ENCODE measurements at places on chromosomes 7 and 10. TPM values are rescaled to one million over a fixed set of nuclear protein-coding genes. Genes with fewer than 3 reads are reported as not detected.
A peak's percentile ranks its signal among the peaks of the same experiment; 100 is the strongest.

DNA sequence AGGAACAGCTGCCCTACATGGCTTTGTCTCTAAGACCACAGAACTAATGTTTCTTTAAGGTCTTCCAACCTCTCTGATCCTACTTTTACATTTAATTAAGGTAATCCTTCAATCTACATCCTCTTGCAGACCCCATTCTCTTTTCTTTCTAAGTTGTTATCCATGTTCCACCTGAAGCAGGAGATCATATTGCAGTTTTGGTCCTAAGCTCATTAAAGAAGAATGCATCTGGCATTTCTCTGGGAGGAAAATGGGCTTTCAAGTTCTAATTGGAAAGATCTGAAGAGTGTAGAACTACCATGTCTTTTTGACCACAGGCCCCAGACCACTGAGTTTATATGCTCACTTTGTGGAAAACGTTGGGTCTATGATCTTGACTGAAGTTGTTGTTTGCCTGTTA, 111.2 kb downstream of the SEM1 start:
- no peak for DNase-seq

DNA sequence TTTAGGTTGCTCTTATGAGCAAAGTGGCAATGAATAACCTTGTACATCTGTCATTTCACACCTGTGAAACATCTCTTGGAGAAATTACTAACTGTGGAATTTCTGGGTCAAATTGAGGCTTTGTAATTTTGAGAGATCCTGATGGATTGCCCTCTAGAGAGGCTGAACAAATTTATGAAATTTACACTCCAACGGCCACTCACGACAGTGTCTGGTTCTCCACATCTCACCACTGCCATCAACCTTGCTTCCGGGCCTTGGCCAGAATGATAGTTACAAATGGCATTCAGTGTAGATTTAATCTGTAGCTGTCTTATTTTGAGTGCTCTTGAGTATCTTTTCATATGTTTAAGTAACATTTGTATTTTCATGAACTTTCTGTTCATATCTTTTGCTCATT, 117.4 kb downstream of the TMEM178B start:
- DNase-seq: no peak

DNA sequence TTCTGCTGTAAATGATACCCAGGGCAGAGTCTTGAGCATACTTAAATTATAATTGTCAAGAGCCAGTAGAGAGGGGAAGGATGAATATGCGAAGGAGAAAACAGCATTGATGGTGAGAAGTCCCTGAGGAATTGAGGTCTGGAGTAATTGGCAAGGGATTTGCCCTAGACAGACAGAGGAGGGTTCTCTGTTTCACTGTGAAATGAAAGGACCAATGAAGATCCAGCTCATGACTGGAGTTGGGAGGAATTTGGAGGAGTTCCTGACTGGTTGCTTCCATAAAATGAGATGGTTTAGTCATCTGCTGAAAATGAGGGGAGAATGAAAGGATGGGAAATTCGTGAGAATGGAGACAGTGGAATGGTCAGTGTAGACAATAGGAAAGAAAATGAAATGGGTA, 6.8 kb downstream of the PRPF18 start:
- no peak for DNase-seq

GRCh38 chr7:25625306-25625992, 397.2 kb upstream of the NPVF start:
- no peak for DNase-seq

DNA sequence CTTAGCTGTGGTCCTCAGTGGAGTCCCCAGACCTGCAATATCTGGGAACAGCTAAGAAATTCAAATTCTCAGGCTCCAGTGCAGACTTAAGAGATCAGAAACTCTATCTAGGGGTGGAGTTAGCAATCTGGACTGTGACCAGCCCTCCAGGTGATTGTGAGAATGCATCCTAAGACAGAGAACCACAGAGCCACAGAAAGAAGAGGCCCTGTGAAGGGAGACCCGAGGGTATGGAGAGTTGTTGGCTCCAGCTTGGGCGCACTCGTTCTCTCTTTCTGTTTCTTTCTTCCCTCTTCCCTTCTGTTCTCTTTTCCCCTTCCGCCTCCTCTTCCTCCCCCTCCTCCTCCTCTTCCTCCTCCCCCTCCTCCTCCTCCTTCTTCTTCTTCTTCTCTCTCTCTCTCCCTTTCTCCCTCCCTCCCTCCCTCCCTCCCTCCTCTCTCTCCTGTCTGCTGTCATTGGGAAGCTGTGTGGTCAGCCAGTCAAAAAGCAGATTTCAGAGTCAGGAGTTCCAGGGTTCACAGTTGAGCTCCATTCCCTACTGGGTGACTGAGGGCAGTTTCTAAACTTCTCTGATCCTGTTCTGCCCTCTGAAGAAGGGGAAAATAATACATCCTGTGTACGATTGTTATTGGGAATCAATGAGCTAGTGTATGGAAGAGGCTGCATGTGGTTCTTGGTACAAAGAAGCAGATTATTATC, 62.1 kb upstream of the STEAP1B start:
- DNase-seq: no peak

- DNase-seq: no peak
Observed at GRCh38 chr10:71584461-71584860, 135.1 kb downstream of the C10orf105 start.

DNA sequence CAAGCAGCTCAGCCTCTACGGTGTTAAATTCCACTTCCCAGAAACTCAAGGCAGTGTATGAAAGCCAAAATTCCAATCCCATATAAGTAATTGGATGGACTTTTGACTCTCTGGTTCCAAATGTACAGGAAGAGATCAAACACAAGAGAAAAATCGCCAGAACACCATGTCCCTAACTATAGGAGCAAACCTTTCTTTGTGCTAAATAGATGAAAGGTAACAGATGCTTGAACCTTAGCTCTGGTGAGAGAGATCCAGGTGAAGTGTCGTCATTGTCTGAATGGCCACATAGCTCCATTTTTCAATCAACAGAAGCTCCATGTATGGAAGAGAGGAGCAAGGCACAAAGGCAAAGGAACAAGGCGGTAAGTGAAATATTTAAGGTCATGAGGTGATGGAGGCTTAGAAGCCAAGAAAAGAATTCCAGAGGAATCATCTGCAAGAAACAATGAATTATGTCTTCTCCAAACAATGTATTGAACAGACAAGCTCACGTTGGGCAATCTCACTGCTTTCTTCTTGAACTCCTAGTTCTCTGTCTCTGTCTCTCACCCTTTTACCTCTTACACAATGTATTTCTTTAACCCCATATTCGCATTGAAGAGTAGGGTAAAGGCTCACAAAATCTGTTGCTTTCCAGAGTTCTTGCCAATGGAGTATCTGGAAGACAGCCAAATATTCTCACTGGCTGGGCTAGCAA, 585.1 kb downstream of the GATA3 start:
- DNase-seq: no peak

DNA sequence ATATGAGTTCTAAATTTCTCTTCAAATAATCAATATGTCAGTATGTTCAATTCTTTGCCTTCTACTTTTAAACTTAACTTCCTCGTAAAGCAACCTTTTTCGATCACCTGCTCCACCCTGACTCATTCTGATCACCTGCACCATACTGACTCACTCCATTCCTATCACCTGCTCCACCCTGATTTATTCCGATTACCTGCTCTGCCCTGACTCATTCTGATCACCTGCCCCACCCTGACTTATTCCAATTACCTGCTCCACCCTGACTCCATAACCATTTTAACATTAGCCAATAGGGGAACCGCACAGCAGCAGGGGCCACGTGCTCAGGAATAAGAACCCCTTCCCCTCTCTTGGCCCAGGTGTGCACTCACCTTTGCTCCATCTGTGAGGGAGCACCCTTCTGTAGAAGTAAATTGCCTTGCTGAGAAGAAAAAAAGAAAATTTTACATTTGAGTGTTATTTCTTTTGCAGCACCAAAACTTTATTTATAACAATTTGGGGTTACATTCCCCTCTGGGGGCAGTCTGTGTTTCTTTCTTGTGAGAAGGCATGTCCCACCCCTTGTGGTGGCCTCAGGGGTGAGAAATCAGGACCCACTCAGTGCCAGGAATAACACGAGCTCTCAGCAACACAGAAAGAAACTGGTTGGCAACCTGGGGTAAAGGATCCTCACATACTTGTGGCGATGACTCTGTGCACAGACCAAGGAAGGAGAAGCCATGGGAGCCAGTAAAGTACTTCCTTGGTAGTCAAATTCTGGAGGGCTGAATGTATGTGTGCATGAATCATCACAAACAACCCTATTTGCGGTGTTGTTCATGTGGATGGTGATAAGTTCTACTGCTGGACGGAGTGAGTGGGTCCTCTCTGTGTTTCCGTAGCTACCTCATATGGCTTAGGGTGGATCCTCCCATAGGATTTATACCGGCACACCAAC, 29.4 kb upstream of the PPP1R9A start:
- no peak for DNase-seq

- DNase-seq: no peak
Observed at GRCh38 chr10:92740762-92741161, 51.0 kb downstream of the HHEX start.

GRCh38 chr7:131328377-131329175, 900 bp downstream of the MKLN1 start:
- no peak for DNase-seq

- DNase-seq: peak; percentile 84
Observed at GRCh38 chr7:6446838-6447580, 745 bp downstream of the DAGLB start.

DNA sequence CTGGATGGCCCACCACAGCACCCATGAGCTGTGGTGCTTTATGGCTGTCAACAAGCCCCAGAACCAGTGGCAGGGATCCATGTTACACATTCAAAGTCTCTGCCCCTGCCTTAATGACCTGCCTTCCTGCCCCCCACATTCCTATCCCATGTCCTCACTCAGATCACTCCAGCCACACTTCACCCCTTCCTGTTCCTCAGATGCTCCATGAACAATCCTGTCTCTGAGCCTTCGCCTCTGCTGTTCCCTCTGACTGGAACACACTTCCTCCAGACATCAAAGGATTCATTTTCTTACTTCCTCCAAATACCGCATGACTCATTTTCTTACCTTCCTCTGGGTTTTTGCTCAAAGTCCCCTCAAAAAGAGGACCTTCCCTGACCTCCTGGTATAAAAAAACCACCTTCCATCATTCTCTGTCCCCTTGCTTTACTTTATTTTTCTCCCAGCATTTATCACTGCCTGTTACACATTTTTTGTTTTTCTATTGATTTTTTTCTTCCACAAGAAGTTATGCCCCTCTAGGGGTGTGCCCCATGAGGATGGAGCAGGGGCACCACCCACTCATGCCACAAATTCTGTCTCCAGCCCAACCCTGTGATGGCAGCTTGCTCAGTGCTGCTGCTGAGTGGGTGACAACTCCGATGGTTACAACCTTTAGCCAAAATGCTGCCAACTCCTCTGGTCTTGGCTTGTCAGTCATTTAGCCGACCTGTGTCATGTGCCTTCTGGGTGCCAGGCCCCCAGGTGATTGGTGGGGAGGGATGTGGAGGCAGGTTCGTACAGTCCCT, 18.2 kb downstream of the COL13A1 start:
- DNase-seq: no peak

DNA sequence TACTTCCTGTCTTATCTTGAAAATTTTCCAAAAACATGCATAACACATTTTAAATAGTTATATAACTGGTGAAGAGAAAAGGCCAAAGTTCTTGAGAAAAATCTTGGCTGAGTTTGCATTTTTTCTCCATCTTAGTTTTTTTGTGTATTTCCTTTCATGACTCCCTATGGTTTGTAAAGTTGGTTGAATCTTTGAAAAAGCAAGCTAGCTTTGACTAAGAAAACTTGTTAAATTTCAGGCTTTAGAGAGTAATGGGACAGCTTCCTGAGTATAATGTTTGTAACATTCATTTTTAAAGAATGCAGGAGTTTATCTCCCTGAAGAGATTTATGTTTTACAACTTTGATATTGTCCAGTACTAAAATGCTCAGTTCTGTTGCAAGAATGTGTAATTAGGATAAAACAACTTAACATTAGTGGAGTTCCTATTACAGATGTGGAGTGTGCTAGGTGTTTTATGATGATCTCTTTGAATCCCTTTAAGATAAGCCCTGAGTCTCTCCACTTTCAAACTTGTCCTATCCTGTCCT, 11.1 kb upstream of the HERPUD2 start:
- no peak for DNase-seq

DNA sequence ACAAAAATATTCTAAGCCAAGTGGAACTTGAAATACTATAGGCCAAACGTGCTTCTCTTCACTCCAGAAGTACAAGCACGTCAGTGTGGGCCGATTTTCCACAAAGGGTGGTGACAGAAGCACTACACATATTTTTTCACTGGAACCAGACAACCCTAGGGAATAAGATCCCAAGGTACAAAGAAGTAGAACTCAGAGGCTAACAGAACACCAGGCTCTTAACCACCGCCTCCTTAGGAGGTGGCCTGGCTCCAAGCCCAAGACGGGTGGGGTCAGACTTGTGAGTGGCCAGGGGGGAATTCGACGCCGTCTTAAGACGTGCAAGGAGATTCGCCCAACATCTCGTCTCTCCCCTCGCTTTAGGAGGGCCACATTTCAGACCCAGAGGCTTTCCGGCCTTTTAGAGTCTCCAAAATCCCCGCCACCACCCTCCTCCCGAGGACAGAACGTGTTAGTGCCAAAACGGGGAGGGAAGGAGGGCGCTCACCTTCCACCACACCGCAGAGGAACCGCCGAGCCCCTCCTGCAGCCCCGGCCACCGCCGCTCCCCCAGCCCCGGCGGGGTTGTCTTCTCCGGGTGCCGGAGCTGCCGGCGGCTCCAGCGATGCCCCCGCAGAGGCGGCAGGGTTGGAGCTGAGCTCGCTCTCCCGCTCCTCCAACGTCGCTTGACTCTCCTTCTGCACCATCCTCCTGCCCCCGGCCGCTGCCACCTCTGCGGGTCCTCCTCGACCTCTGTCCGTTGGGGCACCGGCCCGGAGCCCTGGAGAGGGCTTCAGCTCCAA, 716 bp downstream of the OGA start:
- peak; percentile 93 for DNase-seq

GRCh38 chr7:618539-619367, 99.1 kb upstream of the PDGFA start:
- no peak for DNase-seq

GRCh38 chr7:13144673-13145072, 457.2 kb downstream of the ARL4A start:
- no peak for DNase-seq

DNA sequence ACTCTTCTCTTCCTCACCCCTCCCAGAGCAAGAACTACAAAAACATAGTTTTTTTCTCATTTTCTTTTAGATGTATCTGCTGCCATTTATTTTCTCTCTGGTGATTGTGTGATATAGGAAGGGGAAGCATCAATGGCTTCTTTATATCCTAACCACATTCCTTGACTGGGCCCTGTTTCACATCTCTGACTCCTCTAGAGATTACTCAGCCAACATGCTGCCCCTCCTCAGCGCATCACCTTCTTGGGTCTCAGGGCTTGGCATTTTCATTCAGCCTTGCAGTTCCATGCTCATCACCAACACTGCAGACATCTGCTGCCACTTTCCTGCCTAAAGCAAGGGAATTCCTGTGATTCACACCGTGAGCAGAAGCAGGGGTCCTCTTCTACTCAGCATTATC, 705.5 kb downstream of the AUTS2 start:
- DNase-seq: no peak

- no peak for DNase-seq
Observed at GRCh38 chr10:18341055-18341454, 200.8 kb downstream of the CACNB2 start.

GRCh38 chr7:104296266-104296665, 32.1 kb upstream of the LHFPL3 start:
- DNase-seq: no peak

The NCF1 gene
- 21.0 TPM for total RNA-seq

The VWDE gene
- 23.2 TPM for total RNA-seq

The RGS10 gene
- total RNA-seq: 97.9 TPM

The CTNNA3 gene
- 1.5 TPM for total RNA-seq

The SAMD8 gene
- 51.4 TPM for total RNA-seq

Data from uterus (tissue), 4 donors.